ENCODE measurements at places on chromosomes 12 and 14.

- DNase-seq, result no peak
Observed at GRCh38 chr12:6961695-6962284, 8.7 kb downstream of the PHB2 start.

DNA sequence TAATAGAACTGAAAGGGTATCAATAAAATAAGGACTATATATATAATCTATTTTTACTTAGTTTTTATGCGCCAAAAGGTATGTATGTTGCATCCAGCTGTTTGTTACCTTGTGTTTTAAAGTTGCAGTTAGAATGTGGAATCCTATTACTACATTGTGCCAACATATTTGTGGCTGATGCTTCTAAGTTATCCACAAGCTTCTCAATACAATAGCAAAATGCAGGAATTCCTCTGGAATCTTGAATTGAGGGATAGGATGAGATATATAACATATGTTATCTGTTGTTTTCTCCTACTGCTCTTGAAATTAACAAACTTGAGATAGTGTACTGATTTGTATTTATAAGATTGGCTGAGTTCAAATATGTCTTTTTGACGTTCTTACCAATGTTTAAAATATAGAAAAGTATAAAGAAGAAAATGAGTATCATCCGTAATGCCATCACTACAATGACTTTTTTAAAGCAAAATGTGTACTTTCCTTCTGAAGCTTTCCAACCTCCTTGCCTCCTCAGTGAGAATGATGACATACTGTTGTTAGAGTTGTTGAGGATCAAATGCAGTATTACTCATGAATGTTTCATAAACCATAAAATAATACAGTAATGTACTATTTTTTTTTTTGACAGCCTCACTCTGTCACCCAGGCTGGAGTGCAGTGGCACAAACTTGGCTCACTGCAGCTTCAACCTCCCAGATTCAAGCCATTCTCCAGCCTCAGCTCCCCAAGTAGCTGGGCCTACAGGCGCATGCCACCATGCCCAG lies 6.6 kb downstream of the RAP1B start:
- no peak for DNase-seq

- no peak for DNase-seq
Observed at GRCh38 chr12:122020795-122021192, 890 bp upstream of the BCL7A start.

- no peak for DNase-seq
Observed at GRCh38 chr14:52175982-52176502, 91.5 kb upstream of the PTGDR start.

- DNase-seq, result no peak
Observed at GRCh38 chr12:132866251-132866828, 21.1 kb downstream of the CHFR start.

All from stimulated activated CD4-positive, alpha-beta T cell treated with anti-CD3 and anti-CD28 coated beads, TNF-alpha, amount 100 ng/mL, for 1 hour (primary cell).